ENCODE measurements at places on chromosomes 1 and 21. TPM values are rescaled to one million over a fixed set of nuclear protein-coding genes. Genes with fewer than 3 reads are reported as not detected.

GRCh38 chr21:39079617-39080016, 103.6 kb downstream of the PSMG1 start:
- H3K27ac ChIP-seq: no peak overlapping the region
- H3K27me3 ChIP-seq: peaks cover 3% of the 10 kb centered on the region
- no peak overlapping the region for H3K4me3 ChIP-seq
- DNase-seq: peak; percentile 33

Gene STYXL2
- not detected for total RNA-seq

- peaks cover 3% of the 10 kb centered on the region for H3K27me3 ChIP-seq
- no peak overlapping the region for H3K27ac ChIP-seq
- no peaks in the 10 kb centered on the region for H3K4me1 ChIP-seq
- H3K36me3 ChIP-seq: no peaks in the 10 kb centered on the region
- no peak for DNase-seq
- no peak overlapping the region for H3K4me3 ChIP-seq
These were observed 24.4 kb downstream of the VASH2 start for GRCh38 chr1:212974711-212975110.

- DNase-seq: no peak
- no peaks in the 10 kb centered on the region for H3K36me3 ChIP-seq
- no peaks in the 10 kb centered on the region for H3K27me3 ChIP-seq
- H3K4me3 ChIP-seq: no peak overlapping the region
- H3K4me1 ChIP-seq: no peaks in the 10 kb centered on the region
These were observed 69.9 kb upstream of the COG2 start for GRCh38 chr1:230572121-230573105.

DNA sequence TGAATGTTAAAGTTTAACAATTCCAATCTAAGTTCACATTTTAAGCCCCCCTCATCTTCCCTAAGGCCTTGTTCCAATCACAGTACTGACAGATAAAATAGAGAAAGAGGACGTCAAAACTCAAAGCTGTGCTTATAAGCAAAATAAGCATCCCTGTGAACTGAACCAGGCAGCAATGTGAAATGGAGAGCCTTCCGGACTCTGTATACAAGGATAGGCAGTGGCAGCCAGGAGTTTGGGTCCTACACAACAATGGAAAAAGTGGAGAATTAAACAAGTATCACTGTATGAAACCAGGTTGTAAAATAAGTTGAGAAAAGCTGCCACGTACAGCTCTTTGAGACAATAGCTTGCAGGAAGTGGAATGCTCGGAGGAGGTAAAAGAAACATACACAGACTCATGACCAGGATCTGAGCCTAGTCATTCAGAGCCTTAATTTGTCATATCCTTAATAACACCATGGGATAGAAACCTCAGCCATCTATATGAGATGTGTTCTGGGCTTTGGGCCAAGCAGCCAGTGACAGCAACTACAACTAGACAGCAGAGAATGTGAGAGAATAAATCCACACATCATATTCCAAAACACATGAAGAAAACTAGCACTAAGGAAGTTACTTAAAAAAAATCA, 55.2 kb upstream of the PALMD start:
- no peak overlapping the region for H3K4me3 ChIP-seq
- DNase-seq: peak; percentile 77
- H3K36me3 ChIP-seq: no peaks in the 10 kb centered on the region
- H3K27ac ChIP-seq: peak overlapping the region; percentile 66
- H3K27me3 ChIP-seq: no peaks in the 10 kb centered on the region
- peaks cover 7% of the 10 kb centered on the region for H3K4me1 ChIP-seq

Gene OR2M3
- not detected for total RNA-seq

Gene C1orf210
- not detected for total RNA-seq

Gene C8B
- not detected for total RNA-seq

DNA sequence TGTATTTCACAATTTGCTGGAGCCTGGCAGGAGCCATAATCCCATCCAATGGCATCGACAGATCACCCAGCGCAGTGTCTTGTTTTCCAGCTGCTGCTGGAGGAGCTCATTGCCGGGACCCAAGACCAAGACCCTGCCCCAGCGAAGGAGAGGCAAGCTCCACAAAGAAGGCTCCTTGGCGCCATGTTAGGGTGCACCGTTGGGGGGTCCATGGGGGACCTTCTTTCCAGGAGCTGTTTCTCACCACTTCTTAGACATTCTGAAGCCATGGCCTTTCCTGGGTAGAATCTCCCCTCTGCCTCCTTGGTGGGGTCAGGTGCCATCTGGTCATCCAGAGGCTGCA, 31.1 kb downstream of the AJAP1 start:
- H3K27ac ChIP-seq: no peak overlapping the region
- H3K4me1 ChIP-seq: no peaks in the 10 kb centered on the region
- H3K27me3 ChIP-seq: no peaks in the 10 kb centered on the region
- H3K4me3 ChIP-seq: no peak overlapping the region
- no peaks in the 10 kb centered on the region for H3K36me3 ChIP-seq

Gene LMOD1
- total RNA-seq: 36.3 TPM

DNA sequence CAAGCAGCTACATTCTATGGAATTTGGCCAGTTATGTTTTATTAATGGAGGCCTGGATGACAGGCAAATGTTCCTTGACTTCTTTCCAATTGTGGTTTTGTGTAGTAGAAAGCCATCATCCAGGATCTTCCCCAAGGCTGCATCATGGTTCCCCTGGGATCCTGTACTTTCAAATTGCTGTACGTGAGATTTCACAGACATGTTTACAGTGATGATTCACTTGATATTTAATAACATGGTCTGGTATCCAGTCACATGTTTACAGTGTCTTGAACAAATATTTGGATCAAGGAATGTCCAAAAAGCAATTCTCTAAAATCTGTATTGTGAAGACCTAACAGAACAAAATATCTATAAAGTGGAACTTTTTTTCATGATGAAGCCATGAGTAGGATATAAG, 68.3 kb upstream of the ST6GALNAC3 start:
- no peak overlapping the region for H3K4me3 ChIP-seq
- no peaks in the 10 kb centered on the region for H3K27me3 ChIP-seq
- H3K36me3 ChIP-seq: no peaks in the 10 kb centered on the region
- H3K4me1 ChIP-seq: no peaks in the 10 kb centered on the region

Gene ZNF593
- total RNA-seq: 38.8 TPM

GRCh38 chr1:12593621-12594066, 24.4 kb downstream of the DHRS3 start:
- H3K4me3 ChIP-seq: no peak overlapping the region
- H3K27ac ChIP-seq: no peak overlapping the region
- peak; percentile 53 for DNase-seq
- no peaks in the 10 kb centered on the region for H3K27me3 ChIP-seq

- H3K27ac ChIP-seq: no peak overlapping the region
- DNase-seq: no peak
- no peak overlapping the region for H3K4me3 ChIP-seq
- H3K4me1 ChIP-seq: peaks cover 4% of the 10 kb centered on the region
- no peaks in the 10 kb centered on the region for H3K36me3 ChIP-seq
These were observed 138.9 kb downstream of the SETD4 start for GRCh38 chr21:35921471-35921870.
